ENCODE measurements at places on chromosomes 3 and 15. TPM values are rescaled to one million over a fixed set of nuclear protein-coding genes. Genes with fewer than 3 reads are reported as not detected.

GRCh38 chr15:78077871-78078210, 330 bp upstream of the TBC1D2B start:
- DNase-seq, result no peak
- H3K4me3 ChIP-seq, result peak overlapping the region; percentile 93
- H3K4me1 ChIP-seq, result peaks cover 25% of the 10 kb centered on the region

DNA sequence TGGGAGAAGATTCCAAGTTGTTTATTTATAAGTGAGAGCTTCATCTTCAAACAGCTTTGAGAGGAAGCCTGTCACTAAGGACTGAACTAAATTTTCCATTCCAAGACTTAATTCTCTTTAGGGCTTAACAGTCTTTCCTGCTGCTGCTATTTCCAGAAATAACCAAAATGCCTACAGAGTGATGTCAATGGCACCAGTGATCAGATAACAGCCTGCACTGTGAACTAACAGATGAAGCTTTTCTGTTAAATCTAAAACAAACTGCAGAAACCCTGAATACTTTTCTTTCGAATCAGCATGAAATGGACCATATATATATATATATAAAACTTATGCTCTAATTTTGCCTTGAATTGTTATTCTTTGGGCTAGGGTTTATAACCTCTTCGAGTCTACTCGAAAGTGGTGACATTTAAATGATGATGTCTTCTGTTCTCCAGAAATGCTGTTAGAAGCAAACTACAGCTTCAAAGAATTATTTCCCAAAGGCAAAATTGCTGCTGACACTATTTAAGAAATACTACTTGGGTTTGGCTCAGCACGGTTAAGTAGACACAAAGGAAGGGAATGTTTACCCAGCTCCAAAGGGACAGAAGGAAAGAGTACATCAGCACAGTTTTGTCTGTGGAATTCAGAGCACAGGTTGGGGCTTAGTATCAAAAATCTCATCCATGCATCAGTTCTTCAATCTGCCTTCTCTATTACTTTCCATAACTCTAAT, 238.5 kb upstream of the LRRN1 start:
- no peak overlapping the region for H3K27ac ChIP-seq
- no peaks in the 10 kb centered on the region for H3K27me3 ChIP-seq
- H3K4me1 ChIP-seq, result peaks cover 3% of the 10 kb centered on the region
- no peak for DNase-seq
- no peaks in the 10 kb centered on the region for H3K36me3 ChIP-seq

DNA sequence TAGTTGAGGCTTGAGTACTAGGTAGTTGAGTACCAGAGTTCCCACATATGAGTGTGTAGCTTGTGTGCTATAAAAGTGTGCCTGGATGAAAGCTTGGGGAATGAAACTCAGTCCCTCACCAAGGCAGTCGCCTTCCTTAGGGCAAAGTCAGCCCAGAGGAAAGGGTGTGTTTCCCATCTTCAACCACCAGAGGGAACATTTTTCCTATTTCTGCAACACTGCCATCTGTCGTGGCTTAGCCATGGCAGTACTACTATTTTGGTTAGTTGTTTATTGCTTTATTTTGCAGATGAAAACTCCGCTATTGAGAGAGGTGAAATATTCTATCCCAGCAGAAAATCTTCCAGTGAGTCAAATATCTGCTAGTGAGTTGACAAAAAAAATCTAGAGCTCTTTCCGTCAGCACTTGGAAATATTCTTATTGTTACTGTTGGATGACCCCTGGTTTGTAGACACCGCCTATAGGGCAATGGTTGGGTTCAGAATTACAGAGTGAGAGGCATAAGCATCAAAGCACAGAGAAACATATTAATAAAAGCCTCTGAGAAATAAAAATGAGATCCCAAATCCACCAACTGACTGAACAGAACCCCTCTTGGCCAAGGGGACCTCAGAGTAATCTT, 239.9 kb downstream of the CPNE4 start:
- H3K4me1 ChIP-seq, result no peaks in the 10 kb centered on the region
- no peak overlapping the region for H3K27ac ChIP-seq
- H3K4me3 ChIP-seq, result no peak overlapping the region
- H3K36me3 ChIP-seq, result no peaks in the 10 kb centered on the region
- no peaks in the 10 kb centered on the region for H3K27me3 ChIP-seq

- no peak overlapping the region for H3K27ac ChIP-seq
- no peak for DNase-seq
- no peaks in the 10 kb centered on the region for H3K27me3 ChIP-seq
- H3K4me1 ChIP-seq, result no peaks in the 10 kb centered on the region
- no peaks in the 10 kb centered on the region for H3K36me3 ChIP-seq
Observed at GRCh38 chr3:168996622-168997021, 666.9 kb downstream of the MECOM start.

DNA sequence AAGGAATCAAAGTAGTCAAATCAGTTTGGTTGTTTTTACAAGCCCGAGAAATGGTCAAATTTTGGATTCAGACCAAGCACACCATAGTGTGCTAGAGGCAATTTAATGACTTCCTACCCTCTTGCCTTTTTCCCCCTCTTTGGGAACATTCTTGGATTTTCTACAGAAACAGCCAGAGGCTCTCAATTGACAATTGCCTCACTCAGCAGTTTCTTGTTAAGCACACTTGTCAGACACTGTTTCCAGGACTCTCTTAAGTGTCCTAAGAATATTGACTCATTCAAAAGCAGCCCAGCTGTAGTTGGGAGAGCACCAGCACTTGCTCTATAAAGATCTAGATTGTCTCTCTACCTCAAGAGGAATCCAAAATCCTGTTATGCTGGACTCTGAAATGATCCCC, 1.5 kb upstream of the SLC35G2 start:
- H3K27ac ChIP-seq, result no peak overlapping the region
- no peak for DNase-seq
- no peaks in the 10 kb centered on the region for H3K36me3 ChIP-seq
- H3K4me3 ChIP-seq, result no peak overlapping the region

DNA sequence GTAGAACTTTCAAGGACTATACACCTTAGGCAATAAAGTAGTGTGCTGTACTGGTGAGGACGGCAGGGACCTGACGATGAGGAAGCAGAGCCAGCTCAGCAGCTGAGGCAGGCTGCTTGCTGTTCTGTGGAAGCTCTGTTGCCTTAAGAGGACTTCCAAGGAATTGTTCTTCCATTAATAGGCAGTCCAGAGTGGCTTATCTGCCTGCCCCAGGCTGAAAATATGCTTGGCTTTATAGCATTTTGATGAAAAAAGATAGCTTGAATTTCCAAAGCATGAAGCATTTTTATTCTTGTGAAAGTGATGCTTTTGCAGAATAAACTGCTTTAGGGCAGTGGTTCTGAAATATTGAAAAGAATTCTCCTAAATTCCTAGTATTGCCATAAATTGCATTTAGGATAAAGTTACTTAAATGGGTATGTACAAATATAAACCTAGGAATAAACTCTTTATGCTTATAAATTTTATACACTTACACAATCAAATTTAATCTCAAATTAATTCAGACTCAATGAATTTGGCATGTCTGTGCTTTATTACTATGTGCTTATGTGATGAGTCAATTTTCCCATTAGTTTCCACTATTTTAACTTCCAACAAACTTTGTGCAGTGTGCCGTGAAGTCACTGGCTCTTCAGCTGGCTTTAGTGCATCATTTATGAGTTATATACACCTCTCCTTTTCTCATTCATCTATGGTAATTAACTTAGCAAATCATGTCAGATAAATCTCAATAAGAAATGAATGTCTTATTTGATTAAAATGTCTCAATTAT, 231.0 kb upstream of the RASGRP1 start:
- no peaks in the 10 kb centered on the region for H3K36me3 ChIP-seq
- no peak overlapping the region for H3K27ac ChIP-seq
- no peaks in the 10 kb centered on the region for H3K27me3 ChIP-seq
- H3K4me1 ChIP-seq, result no peaks in the 10 kb centered on the region

DNA sequence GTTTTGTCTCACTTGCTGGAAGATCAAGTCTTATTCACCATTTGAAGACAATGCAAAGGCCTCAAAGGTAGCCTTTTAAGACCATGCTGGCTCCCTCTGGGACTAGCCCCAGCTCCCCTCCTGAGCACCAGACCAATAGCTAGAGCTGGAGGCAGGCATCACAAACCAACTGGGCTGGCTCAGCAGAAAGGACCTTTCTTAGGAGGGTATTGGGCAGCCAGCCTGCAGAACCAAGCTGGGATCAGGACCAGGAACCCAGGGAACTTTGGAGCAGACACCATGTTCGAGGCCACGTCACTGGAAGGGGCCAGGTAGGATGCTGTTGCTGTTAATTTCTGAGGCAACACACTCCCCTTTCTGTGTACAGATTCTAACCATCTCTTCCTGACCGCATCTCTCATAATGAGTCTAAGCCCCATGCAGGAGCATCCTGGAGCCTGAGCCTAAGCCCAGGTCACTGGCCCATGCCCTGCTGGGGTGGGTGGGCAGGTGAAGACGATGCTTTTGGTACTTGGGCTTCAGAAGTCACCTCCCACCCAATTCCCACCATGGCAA, 81.4 kb upstream of the KLF13 start:
- no peaks in the 10 kb centered on the region for H3K4me1 ChIP-seq
- no peak for DNase-seq
- H3K27me3 ChIP-seq, result no peaks in the 10 kb centered on the region
- no peaks in the 10 kb centered on the region for H3K36me3 ChIP-seq
- H3K27ac ChIP-seq, result no peak overlapping the region

- no peaks in the 10 kb centered on the region for H3K27me3 ChIP-seq
- H3K4me3 ChIP-seq, result no peak overlapping the region
- H3K36me3 ChIP-seq, result peaks cover 3% of the 10 kb centered on the region
- no peaks in the 10 kb centered on the region for H3K4me1 ChIP-seq
- H3K27ac ChIP-seq, result no peak overlapping the region
Observed at GRCh38 chr3:14494279-14494972, 45.7 kb downstream of the GRIP2 start.

GRCh38 chr3:122934251-122934650, 93.3 kb downstream of the SEMA5B start:
- H3K36me3 ChIP-seq, result no peaks in the 10 kb centered on the region
- H3K27me3 ChIP-seq, result no peaks in the 10 kb centered on the region
- H3K27ac ChIP-seq, result no peak overlapping the region
- DNase-seq, result no peak

GRCh38 chr15:63870487-63871209, 36.9 kb upstream of the HERC1 start:
- H3K36me3 ChIP-seq, result no peaks in the 10 kb centered on the region
- H3K27ac ChIP-seq, result no peak overlapping the region
- no peaks in the 10 kb centered on the region for H3K27me3 ChIP-seq
- no peak overlapping the region for H3K4me3 ChIP-seq
- H3K4me1 ChIP-seq, result no peaks in the 10 kb centered on the region

- H3K4me3 ChIP-seq, result no peak overlapping the region
- no peak overlapping the region for H3K27ac ChIP-seq
- no peaks in the 10 kb centered on the region for H3K36me3 ChIP-seq
- H3K27me3 ChIP-seq, result no peaks in the 10 kb centered on the region
- DNase-seq, result no peak
Observed at GRCh38 chr15:35427091-35427490, 118.9 kb downstream of the DPH6 start.

DNA sequence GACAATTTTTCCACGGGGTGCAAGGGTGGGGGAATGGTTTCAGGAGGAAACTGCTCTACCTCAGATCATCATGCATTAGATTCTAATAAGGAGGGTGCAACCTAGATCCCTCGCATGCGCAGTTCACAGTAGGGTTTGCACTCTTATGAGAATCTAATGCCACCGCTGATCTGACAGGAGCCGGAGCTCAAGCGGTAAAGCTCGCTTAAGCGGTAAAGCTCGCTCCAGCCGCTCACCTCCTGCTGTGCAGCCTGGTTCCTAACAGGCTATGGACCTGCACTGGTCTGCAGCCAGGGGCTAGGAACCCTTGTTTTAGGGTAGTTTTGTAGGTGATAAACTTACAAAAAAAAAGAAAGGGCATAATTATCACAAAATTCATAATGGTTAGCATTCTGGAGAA, 53.9 kb upstream of the RYR3 start:
- no peak overlapping the region for H3K4me3 ChIP-seq
- DNase-seq, result no peak
- no peaks in the 10 kb centered on the region for H3K4me1 ChIP-seq
- no peaks in the 10 kb centered on the region for H3K27me3 ChIP-seq

- no peak overlapping the region for H3K4me3 ChIP-seq
- no peaks in the 10 kb centered on the region for H3K27me3 ChIP-seq
- no peaks in the 10 kb centered on the region for H3K36me3 ChIP-seq
Observed at GRCh38 chr15:63348392-63348791, 33.3 kb downstream of the CA12 start.

DNA sequence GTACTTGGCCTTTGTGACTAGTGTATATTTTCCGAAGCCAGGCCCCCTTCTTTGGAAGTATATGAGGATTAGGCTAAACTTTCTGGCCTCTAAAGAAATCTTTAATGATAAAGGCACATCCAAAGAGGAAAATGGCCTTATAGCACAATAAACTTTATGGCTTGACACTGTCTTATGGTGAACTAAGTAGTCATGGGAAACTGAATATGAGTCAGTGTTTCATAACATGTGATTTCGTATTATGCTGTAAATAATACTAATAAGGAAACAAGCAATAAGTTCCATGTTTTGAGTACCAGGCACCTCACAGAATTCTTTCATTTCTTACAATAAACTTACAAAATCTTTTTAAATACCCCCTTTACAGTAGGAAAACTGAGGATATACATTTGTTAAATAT, 8.2 kb downstream of the ZPLD1 start:
- no peaks in the 10 kb centered on the region for H3K4me1 ChIP-seq
- H3K27me3 ChIP-seq, result no peaks in the 10 kb centered on the region
- no peak overlapping the region for H3K4me3 ChIP-seq
- no peaks in the 10 kb centered on the region for H3K36me3 ChIP-seq
- no peak overlapping the region for H3K27ac ChIP-seq

DNA sequence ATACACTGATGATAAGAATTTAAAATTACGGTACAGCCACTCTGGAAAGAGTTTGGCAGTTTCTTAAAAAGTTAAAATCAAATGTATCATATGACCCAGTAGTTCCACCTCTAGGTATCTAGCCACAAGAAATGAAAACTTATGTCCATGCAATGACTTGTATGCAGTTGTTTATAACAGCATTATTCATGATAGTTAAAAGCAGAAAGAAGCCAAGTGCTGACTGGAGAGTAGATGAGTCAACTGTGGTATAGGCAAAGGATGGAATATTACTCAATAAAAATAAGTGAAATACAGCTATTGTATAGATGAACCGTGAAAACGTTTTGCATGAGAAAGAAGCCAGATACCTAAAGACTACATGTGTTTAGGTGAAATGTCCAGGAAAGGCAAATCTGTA, 14.8 kb downstream of the GPR87 start:
- H3K27me3 ChIP-seq, result no peaks in the 10 kb centered on the region
- H3K36me3 ChIP-seq, result no peaks in the 10 kb centered on the region
- no peaks in the 10 kb centered on the region for H3K4me1 ChIP-seq
- H3K4me3 ChIP-seq, result no peak overlapping the region
- H3K27ac ChIP-seq, result no peak overlapping the region
- no peak for DNase-seq

DNA sequence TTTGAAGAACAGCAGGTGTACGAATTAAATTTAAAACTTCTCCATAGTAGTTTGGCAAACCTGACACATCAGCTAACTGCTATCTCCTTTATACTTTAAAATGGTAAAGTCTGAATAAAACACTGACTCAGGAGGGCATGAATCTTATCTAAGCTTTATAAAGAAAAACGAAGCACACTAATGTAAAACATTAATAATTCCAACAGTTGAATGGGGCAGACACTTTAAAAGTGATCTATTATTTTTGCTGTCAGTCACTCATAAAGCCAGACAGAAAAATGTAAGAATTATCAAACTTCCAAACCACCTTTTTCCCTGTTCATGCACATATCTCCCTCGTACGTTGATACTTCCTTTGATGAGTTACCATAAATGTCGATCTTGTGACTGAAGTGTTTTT, 2.6 kb downstream of the ARF4 start:
- peak overlapping the region; percentile 93 for H3K4me3 ChIP-seq
- no peaks in the 10 kb centered on the region for H3K27me3 ChIP-seq
- H3K4me1 ChIP-seq, result peaks cover 48% of the 10 kb centered on the region
- no peak for DNase-seq
- peak overlapping the region; percentile 98 for H3K27ac ChIP-seq

The PPP2R3A gene
- total RNA-seq, result 134 TPM

The PLSCR4 gene
- 4.2 TPM for total RNA-seq

The ADAMTS17 gene
- 4.4 TPM for total RNA-seq

The CLSTN2 gene
- 2.3 TPM for total RNA-seq

The EPHB3 gene
- 0.34 TPM for total RNA-seq

The PARP15 gene
- 0.90 TPM for total RNA-seq
